ENCODE measurements at places on chromosomes 6 and 20.
A peak's percentile ranks its signal among the peaks of the same experiment; 100 is the strongest.

GRCh38 chr6:39893286-39893685 lies 41.0 kb downstream of the MOCS1 start:
- DNase-seq = no peak

GRCh38 chr20:35187584-35188190 lies 15.8 kb downstream of the PROCR start:
- no peak for DNase-seq

GRCh38 chr6:166830891-166831363 lies 125.4 kb downstream of the RNASET2 start:
- DNase-seq = no peak

DNA sequence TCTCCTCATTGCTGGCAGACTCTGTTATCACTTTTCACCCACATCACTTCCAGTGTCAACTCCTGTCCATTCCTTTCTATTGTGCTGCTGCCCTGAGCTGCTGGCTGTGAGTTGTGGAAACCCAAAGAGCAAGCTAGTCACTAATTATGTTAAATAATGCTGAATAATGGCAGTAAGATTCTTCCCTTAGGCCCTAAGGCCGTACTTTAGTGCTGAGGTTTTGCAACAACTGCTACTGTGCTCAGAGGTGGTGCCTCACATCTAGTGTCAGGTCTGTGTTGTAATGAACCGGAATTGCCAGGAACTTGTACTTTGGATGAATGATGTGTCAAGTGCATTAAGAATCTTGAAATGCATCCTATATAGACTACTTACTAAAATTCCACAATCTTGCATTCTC lies 372.2 kb upstream of the RNF217 start:
- no peak for DNase-seq

DNA sequence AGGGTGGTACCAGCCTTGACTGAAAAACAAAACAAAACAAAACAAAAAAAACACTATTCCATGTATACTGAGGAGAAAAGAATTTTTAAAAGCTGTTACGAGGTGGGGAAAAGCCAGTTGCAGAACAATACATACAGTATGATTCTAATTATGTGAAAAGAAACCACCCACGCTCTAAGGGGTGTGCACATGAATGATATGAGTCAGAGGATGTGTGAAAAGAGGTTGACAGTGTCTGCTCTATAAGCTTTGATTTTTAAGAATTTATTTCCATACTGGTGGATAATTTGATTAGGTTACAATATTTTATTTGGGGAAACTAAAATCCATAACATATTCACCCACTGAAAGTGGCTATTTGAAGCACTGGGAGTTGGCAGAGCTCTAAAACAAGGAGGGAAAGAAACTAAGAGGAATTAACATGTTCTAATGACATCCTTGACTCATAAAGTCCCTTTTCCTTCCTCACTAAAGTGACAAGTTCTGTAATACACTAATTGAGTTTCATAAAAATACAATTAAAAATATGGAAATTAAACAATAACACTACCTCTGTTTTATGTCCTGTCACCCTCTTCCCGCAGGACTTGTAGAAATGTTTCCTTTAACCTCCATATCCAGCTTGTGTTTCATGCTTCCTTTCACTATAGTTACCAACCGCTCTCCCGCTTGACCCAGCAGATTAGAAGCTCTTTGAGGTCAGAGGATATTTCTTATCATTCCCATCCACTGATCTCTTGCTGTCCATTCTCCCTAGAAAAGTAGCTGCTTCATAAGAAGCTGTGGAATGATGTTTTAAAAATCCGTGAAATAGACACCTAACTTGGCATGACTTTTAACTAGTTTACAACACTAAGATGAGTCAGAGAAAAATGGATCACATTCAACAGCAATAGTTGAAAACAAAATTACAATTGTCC lies 118.6 kb upstream of the CCDC28A start:
- peak; percentile 52 for DNase-seq

DNA sequence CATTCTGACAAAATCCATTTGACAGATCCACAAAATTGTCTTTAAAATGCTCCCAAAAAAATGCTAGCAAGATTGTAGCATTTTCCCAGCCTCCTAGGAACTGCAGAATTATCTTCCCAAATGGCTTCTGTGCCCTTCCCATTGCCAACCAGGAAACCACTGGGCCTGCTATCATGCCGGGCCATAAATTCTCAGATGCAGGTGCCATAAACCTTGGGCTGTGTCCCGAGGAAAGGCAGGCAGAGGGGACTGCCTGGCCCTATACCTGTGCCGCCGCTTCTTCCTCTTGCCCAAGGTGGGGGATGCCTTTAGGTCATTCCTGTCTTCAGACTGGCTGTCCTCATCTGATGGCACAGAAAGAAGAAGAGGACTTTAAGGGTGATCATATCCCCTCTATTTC lies 2.8 kb downstream of the VSX1 start:
- DNase-seq = no peak

DNA sequence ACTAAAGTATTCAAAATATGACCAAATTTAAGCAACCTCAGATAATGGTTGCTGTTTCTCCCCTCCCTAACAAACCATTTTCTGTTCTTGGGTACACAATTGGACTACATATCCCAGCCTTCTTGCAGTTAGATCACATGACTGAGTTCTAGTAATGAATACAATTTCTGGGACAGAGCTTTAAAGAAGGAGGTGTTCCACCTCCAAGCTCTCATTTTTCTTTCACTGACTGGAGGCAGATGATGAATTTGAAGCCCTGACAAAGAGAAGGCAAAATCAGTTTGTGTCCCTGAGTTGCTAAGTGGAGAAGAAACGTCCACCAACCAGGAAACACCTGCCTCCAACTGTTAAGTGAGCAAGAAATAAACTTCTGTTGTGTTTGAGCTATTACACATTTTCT lies 117.2 kb downstream of the LCA5 start:
- peak; percentile 26 for DNase-seq

DNA sequence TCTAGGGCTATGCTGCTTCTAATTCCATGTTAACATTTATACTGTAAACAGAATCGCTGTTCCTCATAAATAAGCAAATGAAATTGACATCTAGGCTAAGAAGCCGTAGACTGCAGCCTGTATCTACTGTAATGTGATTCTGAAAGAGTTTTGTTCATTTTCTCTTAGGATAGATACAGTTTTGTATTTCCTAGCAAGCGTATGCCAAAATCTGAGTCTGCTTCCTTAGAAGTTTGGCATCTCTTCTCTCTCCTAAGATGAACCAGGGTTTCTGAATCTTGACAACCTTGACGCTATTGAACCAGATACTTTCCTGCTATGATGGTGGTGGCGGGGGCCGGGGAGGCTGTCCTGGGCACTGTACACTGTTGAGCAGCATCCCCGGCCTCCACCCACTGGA lies 198.0 kb downstream of the TSHZ2 start:
- no peak for DNase-seq

GRCh38 chr6:2693231-2693630 lies 57.5 kb downstream of the MYLK4 start:
- no peak for DNase-seq

DNA sequence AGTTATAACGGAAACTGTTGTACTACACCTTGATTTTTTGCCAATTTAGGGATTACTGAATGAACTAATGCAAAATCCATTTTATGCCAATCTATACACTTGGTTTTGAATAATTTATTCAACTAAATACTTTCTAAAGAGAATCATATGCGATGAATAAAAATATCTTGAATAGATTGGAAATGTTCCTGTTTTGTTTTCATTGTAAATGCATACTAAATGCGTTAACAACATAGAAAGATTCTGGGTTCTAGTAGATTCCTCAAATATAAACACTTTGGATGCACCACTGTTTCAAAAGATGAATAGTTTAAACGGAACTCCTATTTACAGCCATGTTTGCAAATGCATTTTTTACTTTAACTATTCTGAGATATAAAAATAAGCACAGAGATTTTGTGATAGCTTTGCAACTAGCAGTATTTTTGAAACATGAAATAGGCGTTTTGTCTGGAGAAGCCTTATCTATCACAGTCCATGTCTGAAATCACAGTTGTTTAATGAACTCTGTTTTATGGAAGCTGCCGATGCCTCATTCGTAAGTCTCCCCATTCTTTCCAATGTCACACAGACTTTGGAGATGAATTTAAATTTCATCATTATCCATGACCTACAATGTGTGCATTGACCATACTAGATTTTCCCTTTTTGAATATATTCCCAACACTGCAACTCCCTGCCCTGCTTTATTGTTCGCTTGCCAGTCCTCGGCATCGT lies 277.7 kb upstream of the QKI start:
- no peak for DNase-seq

DNA sequence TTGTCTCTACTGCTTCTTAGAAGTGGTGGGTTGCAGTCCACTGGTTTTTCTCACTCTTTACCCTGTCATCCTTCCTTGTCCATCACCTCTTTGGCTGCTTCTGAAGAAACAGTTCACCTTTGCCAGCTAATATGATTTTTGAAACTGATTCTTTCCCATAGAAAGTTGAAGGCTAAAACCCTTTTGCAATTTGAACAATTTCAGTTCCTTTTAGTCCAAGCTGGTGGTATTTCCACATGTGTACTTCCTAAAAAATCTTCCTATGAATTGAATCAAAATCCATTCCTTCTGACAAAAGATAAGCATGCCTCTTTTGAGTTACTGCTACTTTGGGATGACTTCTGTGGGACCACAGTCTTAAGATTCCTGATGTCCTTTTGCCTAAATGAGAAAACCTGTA lies 210.0 kb upstream of the MAN1A1 start:
- DNase-seq = no peak

DNA sequence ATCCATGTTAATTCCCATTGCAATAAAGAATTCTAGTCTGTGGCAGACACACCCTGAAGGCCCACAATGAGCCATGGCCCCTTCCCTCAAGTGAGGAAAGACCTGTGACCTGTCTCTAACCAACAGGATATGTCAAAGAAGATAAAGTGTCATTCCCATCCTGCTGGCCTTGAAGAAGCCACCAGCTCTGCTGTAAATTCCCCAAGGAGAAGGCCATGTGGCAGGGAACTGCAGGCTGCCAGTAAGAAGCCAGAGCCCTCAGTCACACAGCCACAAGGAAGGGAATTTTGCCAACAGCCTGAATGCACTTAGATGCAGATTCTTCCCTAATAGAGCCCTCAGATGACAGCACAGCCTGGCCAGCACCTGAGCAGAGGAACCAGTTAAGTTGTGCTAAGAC lies 24.8 kb downstream of the VIP start:
- no peak for DNase-seq

- DNase-seq = no peak
These were observed 69.8 kb downstream of the RIN2 start for GRCh38 chr20:19827818-19828217.

DNA sequence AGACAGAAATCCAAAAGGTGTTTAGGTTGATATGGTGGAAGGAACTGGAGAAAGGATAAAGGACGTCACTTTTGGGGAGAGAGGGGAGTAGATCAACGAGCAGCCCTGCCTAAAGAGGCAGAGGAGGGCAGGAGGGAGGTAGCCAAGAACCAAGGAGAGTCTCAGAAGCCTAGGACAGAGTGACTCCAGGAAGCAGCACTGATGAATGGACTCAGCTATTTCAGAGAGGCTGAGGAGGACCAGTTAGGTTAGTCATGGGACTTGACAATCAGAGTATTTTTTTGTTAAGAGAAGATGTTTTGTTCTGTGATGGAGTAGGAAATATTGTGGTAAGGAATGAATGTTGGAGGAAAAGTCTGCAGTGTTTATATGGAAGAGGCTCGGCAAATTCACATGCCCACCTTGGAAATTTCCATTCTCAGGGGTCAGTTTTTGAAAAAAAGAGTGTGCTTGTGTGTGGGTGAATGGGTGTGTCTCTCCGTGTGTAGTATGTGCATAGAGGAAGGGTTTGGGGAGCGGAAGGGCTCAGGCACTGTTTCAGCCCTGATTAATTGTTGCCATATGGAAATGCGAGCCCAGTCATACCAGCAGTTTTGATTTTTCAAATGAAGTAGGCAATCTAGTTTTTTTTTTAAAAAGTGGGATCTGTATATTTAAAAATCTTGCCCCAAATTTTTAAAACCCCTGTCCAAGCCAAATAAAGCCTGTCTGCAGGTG lies 303.6 kb downstream of the SAMD5 start:
- no peak for DNase-seq

- no peak for DNase-seq
These were observed 347.2 kb downstream of the TAF4 start for GRCh38 chr20:61718361-61719005.

GRCh38 chr6:33974471-33974870 lies 170.7 kb upstream of the MLN start:
- no peak for DNase-seq

All from choroid plexus epithelial cell (primary cell).